ENCODE measurements at places on chromosomes 11 and 22.

GRCh38 chr11:61545921-61546320 is 35.0 kb downstream of the SYT7 start:
- no peak for DNase-seq

DNA sequence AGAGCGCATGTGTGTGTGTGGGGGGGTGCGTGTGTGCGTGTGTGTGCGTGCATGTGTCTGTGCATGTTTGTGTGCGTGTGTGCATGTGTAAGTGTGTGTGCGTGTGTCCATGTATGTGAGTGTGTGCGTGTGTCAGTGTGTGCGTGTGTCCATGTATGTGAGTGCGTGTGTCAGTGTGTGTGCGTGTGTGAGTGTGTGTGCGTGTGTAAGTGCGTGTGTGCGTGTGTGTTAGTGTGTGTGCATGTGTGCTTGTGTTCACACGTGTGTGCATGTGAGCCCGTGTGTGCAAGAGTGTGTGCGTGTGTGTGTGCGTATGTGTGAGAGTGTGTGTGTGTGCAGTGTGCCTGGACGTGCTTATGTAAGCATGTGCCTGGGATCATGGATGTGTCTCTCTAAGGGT is 14.7 kb upstream of the APOL6 start:
- no peak for DNase-seq

DNA sequence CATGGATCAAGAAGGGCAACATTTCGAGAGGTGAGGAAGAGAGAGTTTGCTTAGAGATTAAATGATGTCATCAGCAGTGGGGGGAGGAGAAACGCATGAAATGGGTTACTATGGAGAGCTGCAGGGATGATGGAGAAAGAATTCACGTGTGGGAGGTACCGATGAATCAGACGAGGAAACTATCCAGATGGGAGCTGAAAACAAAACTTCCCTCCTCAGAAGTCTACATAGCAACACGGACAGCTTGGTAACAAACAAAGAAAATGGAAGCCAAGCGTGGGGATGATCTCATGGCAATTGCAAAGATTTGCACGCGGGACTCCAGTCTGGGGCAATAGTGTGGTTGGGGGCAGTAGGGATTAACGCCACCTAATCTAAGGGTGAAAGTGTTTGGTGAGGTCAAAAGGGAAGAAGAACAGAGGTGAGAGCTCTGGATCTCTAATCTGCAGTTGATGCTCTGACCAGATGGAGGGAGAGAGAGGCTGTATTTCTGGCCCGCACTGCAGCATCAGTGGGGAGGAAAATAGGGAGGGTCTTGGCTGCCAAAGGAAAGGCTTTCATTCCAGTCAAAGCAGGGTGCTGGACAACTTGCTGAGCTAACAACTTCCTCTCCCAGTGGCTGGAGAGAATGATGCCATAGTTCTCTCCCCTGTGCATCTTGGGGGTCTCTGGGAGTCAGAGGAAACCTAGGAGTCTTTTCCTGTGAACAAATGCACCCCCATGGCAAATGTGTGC is 43.4 kb upstream of the CSNK2A3 start:
- no peak for DNase-seq

GRCh38 chr11:119615882-119616196 is 113.2 kb downstream of the NECTIN1 start:
- no peak for DNase-seq

GRCh38 chr11:134560066-134560465 is 148.0 kb upstream of the B3GAT1 start:
- DNase-seq, result no peak

- DNase-seq, result no peak
Observed at GRCh38 chr11:33040033-33040861, 875 bp downstream of the TCP11L1 start.

DNA sequence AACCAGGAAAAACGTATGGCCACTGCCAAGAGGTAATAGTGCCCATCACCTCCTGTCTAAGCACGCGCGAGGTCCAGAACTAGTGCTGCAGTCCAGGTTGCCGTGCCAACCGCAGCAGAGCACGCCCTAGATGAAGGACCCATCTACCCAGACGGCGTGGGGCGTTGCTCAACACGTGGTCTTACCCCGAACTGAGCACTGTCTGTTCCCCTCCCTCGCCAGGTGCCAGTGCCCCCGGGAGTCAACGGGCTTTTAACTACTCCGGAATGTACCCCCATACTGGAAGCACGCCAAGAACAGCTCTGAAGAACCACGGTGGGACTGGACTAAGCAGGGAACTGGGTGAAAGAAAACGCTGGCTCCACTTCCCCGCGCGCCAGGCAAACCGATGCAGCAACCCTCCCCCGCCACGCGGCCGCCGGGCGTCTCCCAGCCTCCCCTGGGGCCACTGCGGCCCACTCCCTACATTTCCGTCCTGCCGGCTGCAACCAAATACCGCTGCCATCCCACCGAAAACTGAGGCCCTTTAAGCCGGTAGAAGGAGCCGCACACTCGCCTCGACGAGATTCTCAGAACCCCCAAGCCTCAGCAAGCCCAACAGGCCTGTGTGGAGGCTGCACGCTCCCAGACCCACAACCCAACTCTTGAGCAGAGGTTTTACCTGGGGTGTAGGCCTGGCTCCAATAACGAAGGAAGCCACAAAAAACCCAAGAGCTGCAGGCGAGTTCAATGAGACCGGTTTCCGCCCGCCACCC is at the start of gene HSPA8:
HSPA8 (minus strand) TSS at position 734 of the 755 bp plus-strand sequence. CDS start 812 bp downstream, outside the sequence.
- DNase-seq, result peak; percentile 82

DNA sequence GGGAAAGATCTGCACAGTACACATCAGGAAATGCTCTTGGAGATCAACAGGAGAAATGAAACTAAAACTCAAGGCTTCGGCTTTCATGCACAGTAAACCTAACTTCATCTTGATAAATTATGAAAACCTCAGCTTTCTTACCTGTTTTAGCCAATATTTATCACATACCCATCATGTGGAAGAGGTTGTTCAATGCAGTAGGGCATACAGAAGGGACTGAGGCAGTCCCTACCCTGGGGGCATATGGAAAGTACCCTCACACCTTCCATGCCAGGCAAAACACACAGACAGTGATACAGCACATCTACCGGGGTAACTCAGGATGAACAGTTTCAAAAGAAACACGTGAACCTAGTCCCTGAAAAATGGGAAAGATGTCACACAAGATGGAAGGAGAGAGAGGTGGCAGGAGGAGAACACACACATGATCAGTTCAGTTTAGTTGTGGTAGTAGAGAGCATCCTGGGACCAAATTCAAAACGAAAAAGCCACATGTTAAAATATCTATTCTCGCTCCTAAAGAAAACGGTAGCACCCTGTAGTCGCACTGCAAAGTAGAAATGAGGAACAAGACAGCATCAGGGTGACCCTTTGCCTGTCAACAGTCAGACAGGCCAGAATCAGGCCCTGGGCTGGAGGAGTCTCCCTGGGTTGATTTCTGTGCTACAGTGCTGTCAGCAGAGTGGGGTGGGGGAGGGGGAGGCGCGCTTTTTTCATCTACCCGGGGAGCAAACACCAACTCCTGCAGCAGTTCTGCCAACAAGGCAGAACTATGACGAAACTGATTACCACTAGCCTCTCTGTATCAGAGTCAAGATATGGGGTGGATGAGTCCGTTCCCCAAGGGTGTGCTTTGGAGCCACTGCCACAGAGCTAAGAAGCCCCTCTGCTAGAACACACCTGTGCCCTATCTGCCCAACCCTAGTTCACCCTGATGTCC is 1.3 kb downstream of the HIRA start:
- DNase-seq, result peak; percentile 88

DNA sequence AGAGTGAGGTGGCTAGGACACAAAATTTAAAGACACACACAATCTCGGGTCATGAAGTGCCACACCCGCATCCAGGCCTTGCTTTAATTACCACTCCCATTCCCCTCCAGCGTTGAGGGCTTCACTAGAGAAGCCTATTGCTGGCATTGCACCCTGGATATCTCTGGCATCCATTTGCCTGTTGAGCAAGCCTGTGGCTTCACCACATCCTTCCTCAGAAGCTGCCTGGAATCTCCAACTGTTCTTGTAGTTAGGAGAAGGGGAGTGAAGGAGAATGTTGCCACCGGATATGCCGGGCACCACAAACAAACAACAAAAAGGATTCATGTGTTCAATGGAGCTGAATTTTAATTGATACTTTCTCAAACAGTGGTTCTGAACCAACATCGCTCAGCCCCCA is 34.4 kb upstream of the RCN1 start:
- peak; percentile 91 for DNase-seq

- DNase-seq, result peak; percentile 82
Observed at GRCh38 chr22:30989474-30989873, 20.4 kb downstream of the TUG1 start.

DNA sequence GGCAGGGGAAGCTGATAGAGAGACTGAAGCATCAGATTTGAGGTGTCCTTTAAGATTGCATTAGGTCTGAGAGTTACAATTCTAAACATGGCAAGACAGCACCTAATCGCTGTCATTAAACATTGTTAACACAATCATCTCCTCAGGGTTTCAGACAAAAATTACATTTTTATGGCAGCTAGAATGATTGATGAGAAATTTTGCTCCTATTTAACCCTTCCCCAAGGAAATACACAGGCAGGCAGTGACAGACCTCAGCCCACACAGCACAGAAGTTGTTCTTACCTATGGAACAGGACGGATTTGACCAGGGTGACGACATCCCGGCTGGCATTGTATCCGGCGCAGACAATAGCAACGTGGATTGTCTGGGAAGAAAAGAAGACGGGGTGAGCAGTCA is 294.3 kb downstream of the LARGE1 start:
- DNase-seq, result no peak
